Tongue (tissue), 3 donors: ENCODE measurements at places on chromosomes 5 and 9. TPM values are rescaled to one million over a fixed set of nuclear protein-coding genes. Genes with fewer than 3 reads are reported as not detected.

Gene F2RL1
- 2.3 TPM for total RNA-seq

Gene TMOD1
- 103 TPM for total RNA-seq

Gene SKP2
- 65.9 TPM for total RNA-seq

Gene CDKN2B
- total RNA-seq: 2.2 TPM

Gene SLC6A7
- total RNA-seq: not detected

Gene C7
- 2.2 TPM for total RNA-seq

Gene TMEM174
- total RNA-seq: not detected

Gene GRM6
- total RNA-seq: not detected

Gene CERCAM
- 63.2 TPM for total RNA-seq

Gene ST8SIA4
- total RNA-seq: 15.0 TPM

Gene STARD4
- total RNA-seq: 21.6 TPM

Gene TMC1
- 0.62 TPM for total RNA-seq

Gene NPM1
- 770 TPM for total RNA-seq

Gene ANGPTL2
- total RNA-seq: 78.1 TPM

Gene EFNA5
- 11.1 TPM for total RNA-seq

Gene FGD3
- total RNA-seq: 7.1 TPM

Gene LAMC3
- 6.4 TPM for total RNA-seq

Gene BTNL8
- not detected for total RNA-seq

Gene NMUR2
- not detected for total RNA-seq

Gene PITX1
- 93.7 TPM for total RNA-seq

Gene SCGB3A1
- total RNA-seq: 16.5 TPM

Gene CCDC69
- total RNA-seq: 21.5 TPM

Gene FTMT
- total RNA-seq: not detected

Gene GABRP
- 7.2 TPM for total RNA-seq

Gene ADAMTS6
- 8.1 TPM for total RNA-seq

Gene OBP2B
- total RNA-seq: not detected

Gene ANKRD18B
- total RNA-seq: 6.6 TPM

Gene SLCO6A1
- total RNA-seq: not detected

Gene SLC6A19
- not detected for total RNA-seq

Gene MVB12B
- total RNA-seq: 26.5 TPM
